ENCODE measurements at places on chromosomes 1 and 21. TPM values are rescaled to one million over a fixed set of nuclear protein-coding genes. Genes with fewer than 3 reads are reported as not detected.

The TFF2 gene
- not detected for total RNA-seq

The GUCA2A gene
- not detected for total RNA-seq

The MAP1LC3C gene
- 3.3 TPM for total RNA-seq

The NEXN gene
- total RNA-seq = 3.3 TPM

DNA sequence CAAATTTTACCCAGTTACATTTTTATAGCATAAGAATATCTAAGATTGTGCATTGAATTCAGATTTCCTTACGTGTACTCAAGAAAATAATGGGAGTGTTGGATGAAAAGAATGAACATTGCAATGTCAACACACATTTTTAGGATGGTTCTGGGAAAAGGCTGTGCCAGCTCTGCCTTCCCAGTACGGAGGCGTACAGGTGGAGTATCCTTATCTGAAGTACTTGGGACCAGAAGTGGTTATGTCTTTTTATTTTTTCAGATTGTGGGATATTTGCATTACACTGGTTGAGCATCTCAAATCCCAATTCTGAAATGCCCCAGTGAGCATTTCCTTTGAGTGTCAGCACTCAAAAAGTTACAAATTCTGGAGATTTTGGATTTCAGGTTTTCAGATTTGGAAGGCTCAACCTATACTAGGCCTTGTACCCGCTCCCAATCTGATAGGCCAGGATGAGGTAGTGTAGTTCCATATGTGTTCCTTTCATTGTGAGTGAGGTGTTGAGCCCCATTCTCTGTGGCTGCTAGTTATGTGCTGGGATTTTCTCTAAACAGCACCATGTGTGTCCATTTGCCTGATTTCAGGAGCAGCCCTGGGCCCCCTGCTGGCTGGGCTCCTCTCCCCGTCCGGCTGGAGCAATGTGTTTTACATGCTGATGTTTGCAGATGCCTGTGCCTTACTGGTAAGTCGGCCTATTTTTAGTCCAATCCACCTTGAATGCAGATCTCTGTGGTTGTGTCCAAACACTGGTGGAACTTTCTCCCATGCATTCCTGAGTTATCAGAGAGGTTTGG lies 60.8 kb downstream of the SLC37A1 start:
- DNase-seq = no peak

DNA sequence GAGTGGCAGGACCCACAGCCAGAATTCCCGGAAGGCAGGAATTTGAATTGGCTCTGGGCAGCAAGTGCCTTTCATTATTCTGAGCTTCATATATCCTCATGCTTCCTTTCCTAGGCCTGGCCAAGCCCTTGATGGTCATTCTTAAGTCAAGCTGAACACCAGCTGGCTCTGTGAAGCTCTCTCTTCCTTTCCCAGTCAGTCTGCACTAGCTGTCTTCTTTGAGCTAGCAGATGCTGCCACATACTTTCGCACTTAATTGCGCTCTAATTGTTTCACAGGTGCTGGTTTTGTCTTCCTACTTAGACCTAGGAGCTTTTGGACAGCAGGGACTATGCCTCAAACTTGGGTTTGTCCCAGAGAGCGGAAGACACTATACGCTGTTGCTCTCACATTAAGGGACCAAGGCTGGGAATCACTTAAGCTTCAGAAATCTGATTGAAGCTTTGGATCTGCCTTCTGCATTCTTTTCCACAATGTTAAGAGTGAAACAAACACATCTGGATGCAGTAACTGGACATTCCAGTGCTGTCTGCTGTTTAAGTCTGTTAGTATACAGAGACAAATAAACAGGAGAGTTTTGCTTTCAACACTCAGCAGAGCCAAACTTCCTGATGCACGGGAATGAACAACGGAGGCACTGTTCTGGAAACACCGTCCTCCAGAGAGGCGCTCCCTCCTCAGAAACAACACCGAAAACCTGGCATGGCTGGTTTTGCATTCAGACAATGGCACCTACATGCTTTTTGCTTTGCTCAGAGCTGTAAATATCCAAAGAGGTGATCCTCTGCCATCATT lies 2.2 kb downstream of the TLR5 start:
- peak; percentile 39 for DNase-seq

DNA sequence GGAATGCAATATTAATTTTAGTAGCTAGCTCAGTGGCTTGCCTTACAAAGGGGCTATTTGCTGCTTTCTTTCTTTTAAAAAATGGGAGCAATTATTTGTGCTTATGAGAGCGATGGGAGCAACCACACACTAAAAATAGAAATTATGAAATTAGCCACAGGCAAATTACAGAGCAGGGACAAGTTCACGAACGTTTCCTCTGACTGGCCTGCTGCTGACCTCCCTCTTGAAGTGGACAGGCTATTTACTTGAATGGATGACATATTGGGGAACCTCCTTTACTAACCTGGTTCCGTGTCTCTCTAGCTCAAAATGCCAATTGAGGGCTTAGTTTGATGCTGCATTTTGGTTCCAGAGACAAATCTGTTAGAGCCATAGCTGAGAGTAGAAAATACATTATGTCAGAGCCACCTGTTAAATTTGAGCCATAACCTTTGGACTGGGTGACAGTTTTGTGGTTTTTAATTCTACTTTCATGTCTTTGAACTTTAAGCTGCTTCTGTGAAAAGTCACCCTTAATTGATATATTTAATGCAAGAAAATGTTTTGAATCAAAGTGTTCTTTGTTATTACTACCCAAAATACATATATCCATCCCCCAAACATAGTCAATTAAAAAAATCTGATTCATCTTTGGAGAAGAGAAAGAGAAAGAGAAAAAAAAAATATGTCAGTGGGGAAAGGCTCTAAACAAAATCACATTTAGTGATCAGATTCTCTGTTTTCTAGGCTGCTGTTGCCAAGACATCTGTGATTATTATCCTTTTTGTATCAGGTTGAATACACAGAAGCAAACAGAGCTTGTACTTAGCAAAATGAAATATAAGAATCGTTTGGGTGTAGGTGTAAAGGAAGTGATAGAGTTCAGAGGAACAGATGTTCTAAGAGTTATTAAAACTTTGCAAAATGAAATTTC lies 351.9 kb downstream of the ADGRL2 start:
- no peak for DNase-seq

- DNase-seq = no peak
Observed at GRCh38 chr1:246159279-246160227, 347.5 kb downstream of the SMYD3 start.
